ENCODE measurements at places on chromosomes 6 and 20.

- no peak for DNase-seq
These were observed 1.5 kb downstream of the ZC3H12D start for GRCh38 chr6:149483334-149483725.

DNA sequence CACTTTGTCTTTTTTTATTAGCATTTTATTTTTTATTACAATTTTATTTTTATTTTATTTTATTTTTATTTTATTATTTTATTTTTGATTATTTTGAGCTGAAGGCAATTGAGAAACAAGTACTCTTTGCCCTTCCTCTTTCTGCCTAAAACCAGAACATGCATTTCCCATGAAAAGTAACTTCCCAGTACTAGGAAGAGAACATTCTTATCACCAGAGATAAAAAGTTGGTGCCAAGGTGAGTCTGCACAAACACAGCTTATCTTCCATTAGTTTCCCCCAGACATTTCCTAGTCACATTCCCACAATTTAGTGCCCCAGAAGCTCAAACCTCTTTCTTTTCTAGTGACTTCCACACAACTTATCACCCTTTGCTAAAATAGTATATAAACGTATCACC is 84.8 kb downstream of the CD24 start:
- DNase-seq = no peak

- DNase-seq = no peak
These were observed 1211.1 kb upstream of the GJE1 start for GRCh38 chr6:140921366-140922226.

GRCh38 chr6:46312654-46313053 is 141.9 kb upstream of the ENPP5 start:
- DNase-seq = no peak

DNA sequence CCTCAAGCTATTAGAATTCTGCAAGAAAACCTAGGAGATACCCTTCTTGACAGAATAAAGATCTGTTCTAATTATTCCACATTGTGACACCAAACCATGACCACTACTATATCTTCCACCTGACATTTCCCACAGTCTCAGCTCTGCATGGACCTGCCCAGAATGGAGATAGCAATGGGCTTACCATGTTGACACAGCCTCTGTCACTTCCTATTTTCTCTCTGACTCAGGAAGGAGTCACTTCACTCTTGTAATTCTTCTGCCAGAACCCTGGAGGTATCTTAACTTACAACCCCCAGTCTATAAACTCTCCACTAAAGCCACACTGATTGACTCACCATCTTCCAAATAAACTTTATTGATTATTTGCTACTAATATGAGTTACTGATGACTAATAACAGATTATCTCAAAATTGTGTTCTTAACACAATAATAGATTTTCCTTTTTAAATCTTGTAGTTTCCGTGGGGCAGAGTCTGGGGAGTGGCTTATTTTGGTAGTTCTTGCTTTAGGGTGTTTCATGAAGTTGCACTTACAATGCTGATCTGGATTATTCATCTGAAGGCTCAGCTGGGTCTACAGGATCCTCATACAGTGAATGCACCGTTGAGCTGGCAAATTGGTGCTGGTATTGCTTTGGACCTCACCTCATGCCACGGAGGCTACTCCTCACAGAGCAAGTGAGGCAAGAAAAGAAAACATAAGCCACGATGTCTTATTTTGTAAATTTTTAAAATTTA is 869.9 kb downstream of the KIF16B start:
- no peak for DNase-seq

- DNase-seq = no peak
These were observed 90.7 kb upstream of the EMILIN3 start for GRCh38 chr20:41457173-41457857.

DNA sequence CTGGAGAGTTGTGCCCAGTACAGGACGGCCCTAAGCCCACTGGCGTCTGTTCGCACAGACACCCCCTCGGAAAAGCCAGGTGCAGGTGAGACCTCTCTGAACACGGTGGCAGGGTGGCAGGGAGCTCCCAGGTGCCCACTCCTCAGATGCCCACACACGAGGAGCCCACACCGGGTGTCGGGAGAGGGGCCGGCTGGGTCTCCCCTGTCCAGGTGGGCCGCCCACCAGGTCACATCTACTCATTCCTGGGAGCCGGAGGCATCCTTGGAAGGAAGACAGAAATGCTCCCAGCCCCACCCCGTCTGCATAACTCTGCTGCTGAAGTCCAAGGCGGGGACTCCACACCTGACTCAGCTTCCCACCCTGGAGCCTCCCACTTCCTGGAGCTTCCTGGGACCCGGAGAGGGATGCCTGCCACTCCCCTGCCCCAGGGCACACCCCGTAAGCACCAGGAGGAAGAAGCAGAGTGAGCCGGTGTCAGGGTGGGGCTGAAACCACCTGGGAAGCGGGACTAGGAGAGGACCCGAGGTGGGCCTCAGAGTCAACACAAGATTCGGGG is 2.5 kb downstream of the SRMS start:
- no peak for DNase-seq

- DNase-seq = no peak
These were observed 376.7 kb upstream of the CITED2 start for GRCh38 chr6:139751179-139751578.

DNA sequence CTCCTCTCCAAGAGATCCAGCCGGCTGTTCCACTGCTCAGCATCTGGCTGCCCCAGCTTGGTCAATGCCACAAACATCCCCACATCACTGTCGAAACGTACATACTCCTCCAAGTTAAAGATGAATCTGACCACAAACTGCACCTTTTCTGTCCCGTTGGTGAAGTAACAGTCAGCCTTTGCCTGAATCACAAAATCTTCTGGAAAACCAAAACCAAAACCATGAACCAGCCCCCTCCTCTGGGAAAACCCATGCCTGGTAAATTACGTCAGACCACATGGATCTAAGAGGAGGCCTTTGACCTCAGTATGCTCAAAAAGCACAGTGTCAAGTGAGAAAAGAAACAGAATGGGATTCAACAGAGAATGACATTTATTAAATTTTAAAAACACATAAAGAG is 1.7 kb downstream of the HLA-DOB start:
- DNase-seq = no peak

- DNase-seq = no peak
These were observed 221.3 kb downstream of the GRIK2 start for GRCh38 chr6:101614774-101615173.

GRCh38 chr6:50021894-50022293 is at the start of gene DEFB110:
DEFB110 (minus strand) TSS chr6:50021994; CDS start chr6:50021935, 59 bp downstream.
- no peak for DNase-seq

DNA sequence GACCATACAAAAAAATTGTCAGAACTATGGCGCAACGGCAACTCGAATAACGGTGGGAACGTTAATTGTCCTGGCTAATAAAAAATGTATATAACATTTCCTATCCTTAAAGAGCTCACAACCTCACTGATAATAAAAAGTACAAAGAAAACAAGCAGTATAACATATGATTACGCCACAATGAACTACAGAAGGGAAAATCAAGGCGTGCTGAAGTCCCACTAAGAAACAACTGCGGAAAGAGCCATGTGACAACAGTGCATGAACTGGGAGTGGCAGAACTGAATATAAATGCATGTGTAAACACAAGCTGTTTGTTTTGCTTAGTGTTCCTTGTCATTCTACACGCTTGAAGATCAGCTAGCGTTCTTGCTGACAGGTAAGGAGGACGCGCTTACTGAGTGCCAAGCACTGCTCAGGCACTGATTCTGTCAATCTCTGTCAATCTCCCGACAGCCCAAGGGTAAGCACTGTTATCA is 466 bp upstream of the PSMB1 start:
- no peak for DNase-seq

DNA sequence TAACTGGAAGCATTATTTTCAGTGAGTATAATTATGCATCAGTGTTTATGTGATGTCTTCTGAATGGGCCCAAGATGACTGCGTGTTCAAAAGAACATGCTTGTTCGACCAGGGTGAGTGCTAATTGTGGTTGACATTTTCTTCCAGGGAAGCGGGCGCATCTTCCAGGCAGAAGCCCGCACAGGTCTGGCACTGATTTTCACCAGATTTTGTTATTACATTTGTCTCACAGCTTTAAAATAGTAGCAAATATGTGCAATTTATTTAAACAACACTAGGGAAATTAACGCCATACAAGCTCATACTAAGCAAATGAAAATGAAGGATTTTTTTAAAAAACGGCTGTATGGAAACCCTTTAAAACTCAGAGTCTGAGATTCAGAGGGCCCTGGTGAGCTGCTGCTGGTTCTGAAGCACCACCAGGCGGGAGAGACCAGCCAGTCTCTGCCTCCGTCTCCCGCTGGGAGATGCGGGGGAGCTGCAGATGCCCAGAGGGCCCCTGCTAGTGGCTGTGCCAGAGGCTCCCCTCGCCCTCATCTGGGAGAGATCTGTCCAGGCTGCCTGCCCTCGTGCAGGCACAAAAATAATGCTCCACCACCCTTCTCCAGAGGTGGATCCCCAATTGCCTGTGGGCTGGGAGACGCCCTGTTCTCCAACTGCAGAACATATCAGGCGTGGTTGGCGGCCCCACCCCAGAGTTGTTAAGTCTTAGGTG is 297.0 kb downstream of the TAF4 start:
- no peak for DNase-seq

- DNase-seq = no peak
These were observed 89.0 kb upstream of the MLN start for GRCh38 chr6:33892581-33893346.

DNA sequence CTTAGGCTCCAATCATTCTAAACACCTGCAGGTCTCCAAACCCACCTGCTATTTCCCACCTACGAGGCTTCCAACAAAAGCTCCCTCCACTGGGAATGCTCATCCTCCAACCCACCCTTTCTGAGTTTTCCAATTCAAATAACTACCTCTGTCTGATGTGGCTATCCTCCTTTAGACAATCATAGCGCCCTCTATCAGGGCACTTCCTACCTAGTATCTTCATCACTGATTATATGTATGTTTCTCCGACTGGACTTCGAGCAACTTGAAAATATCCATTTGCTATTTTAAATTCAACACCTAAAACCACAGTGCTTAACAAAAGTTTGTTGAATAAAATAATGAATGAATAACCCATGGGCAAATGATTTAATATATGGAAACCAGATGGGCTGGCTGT is 41.3 kb downstream of the MTFR2 start:
- no peak for DNase-seq

GRCh38 chr20:50309764-50310672 is 119.4 kb downstream of the CEBPB start:
- no peak for DNase-seq

- no peak for DNase-seq
These were observed 5.4 kb upstream of the PLAGL1 start for GRCh38 chr6:144013486-144013909.

- no peak for DNase-seq
These were observed 50.0 kb upstream of the ECI2 start for GRCh38 chr6:4185419-4185818.

DNA sequence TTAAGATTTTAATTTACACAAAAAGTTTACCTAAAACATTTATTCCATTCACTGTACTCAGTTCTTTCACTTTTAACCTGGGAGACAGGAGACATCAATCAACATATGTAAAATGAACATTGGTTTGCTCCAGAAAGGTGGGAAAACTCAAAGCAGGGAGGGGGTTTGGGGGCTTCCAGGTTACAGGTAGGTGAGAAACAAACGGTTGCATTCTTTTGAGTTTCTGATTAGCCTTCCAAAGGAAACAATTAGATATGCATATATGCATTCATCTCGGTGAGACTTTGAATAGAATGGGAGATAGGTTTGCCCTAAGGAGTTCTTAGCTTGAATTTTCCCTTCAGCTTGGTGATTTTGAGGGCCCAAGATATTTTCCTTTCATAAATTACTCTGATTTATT is 38.2 kb upstream of the HDAC2 start:
- no peak for DNase-seq

- DNase-seq = no peak
These were observed 25.7 kb upstream of the KLHL31 start for GRCh38 chr6:53691252-53691651.

- no peak for DNase-seq
These were observed 45.0 kb downstream of the TIAM2 start for GRCh38 chr6:155040154-155040553.

- no peak for DNase-seq
These were observed 203.4 kb downstream of the MYLK4 start for GRCh38 chr6:2547355-2547754.

DNA sequence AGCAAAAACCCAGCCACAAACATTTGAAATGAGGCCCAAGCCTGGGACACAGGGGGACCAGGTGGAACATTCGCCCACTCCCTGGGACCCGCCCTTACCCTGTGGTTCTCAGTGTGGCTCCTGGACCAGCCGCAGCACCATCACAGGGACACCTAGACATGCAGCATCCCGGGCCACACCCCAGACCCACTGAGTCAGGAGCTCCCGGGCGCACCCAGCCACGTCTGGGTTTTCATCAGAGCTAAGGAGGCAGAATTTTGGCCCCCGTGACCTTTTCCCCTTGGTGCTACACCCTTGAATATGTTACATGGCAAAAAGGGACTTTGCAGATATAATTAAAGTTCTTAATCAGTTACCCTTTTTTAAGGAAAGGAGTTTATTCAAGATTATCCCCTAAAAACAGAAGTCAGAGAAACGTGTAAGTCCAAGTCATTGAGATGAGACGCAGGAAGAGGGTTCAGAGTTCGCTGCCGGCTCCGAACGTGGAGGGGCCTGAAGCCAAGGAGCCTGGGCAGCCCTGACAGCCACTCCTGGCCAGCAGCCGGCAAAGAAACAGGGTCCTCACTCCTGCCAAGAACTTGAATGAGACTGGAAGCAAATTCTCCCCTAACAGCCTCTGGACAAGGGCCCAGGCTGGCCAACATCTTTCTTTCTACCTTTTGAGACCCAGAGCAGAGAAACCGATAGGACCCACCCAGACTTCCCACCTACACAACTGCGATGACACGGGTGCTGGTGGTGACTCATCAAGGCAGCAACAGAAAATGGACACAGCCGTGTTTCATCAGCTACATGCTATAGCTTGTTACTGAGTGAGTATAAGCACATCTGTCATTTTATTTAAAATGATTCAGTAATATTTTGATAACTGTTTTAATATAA is 25.3 kb downstream of the BFSP1 start:
- no peak for DNase-seq

DNA sequence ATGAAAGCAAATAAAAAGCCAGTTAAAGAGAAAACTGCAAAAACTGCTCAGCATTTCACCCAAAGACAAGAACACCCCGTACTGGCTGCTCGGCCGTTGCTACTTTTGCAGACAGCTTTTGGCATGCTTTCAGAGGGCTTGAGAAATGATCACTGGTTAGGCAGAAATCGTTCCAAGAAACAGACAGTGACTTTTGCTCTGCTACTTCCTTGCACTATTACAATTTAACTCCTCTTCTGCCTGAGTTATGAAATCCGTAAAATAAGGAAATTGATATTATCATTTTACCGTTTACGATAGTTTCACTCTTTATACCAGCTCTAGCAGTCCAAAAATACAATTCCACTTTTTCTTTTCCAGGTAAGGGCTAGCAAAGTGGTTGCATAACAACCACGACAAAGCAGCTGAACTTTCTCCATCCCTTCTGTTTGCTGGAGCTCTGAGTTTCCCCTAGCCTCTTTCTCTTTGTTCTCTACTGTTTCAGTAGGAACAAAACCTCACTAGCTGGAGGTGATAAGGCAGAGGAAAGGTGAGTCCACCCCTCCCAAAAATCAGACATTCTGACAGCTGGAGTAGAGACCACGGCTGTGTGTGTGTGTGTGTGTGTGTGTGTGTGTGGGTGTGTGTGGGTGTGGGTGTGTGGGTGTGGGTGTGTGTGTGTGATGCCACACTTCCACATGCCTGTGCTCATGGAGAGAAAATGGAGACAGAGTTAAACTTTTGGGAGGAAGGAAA is 191.8 kb upstream of the RREB1 start:
- DNase-seq = no peak

Measured in anterior cingulate cortex (tissue), 58 donors.